ENCODE measurements at places on chromosomes 4 and X.

DNA sequence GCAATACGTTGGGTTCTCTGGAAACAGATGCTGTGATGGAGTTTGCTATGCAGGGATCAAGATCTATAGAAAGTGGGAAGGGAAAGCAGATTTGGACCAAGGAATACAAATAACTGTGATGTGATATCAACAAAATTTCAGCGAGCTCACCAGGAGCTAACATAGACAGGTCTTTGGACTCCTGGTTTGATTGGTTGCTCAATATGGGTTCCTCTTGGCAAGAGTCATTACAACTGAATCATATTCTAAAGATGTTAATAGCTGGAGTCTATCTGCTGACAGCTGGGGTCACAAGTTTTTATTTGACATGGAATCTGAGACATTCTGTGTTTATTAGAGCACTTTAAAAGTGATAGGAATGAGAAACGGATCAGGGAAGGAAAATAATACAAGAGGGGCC is 637.6 kb upstream of the GNPDA2 start:
- no peak for DNase-seq

DNA sequence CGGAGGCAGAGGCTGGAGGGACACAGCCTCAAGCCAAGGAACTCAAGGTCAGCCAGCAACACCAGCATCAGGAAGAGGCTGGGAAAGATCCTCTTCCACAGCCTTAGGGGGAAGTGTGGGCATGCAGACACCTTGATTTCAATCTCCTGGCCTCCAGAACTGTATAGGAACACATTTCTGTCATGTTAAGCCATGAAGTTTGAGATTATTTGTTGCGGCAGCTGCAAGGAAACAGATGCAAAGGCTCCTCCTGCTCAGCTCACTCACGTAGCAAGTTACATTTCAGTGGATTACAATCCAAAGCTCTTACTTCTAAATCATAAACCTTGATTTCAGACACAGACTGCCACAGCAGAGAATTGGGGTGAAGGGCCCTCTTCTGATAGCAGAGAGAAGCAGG is 68.6 kb upstream of the C4orf50 start:
- no peak for DNase-seq

GRCh38 chr4:150117629-150118028 is 39.4 kb downstream of the DCLK2 start:
- DNase-seq, result peak; percentile 20

- no peak for DNase-seq
Observed at GRCh38 chrX:44946771-44947170, 73.8 kb downstream of the KDM6A start.

GRCh38 chr4:152696764-152697261 is 17.0 kb upstream of the TMEM154 start:
- no peak for DNase-seq

GRCh38 chr4:6875431-6875831 is 34.2 kb upstream of the TBC1D14 start:
- no peak for DNase-seq

DNA sequence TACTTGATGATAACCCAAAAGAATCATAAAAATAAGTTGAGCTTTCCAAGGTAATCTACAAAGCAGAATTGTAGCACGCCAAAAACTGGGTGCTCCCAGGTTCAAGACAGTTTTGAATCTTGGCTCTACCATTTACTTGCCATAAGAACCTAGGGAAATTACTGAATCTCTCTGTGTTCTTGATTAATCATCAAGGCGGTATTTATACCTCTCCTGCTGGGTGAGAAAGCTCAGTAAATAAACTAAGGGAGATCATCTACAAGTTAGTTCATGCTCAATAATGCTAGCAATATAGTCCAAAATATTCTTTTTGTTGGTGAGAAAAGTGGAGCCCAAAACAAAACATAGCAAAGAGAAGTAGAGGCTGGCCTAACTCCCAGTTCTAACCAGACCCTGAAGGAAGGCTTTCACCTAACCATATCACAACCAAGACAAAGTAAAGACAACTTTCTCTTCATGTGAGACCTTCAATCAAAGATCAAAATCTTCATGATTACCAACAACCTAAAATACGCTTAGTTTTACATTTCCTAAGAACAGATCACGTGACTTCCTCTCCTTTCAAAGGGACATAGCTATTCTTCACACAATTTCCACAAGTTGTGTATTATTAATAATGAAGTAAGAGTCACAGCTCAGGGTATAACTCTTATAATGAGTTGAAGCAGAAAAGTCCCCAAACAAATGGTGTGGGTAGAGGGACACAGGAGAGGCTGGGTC is 34.4 kb downstream of the TNIP3 start:
- no peak for DNase-seq

DNA sequence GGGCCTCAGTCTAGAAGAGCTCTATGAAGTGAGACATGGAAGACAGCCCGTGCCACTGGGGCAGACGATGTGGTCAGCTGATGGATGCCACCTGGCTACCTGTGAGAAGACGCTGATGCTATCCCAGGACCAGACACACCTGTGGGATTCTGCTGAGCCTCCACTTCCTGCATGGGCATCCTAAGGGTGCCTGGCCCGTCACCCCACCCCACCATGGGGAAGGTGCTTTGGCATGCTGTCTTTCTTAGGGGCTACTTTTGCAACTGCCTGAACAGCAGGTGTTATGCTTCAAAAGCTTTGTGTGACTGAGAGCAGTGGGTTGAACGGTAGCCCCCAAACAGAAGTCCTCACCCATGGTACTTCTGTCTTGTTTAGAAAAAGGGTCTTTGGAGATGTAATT is 65.0 kb upstream of the STS start:
- DNase-seq, result no peak

DNA sequence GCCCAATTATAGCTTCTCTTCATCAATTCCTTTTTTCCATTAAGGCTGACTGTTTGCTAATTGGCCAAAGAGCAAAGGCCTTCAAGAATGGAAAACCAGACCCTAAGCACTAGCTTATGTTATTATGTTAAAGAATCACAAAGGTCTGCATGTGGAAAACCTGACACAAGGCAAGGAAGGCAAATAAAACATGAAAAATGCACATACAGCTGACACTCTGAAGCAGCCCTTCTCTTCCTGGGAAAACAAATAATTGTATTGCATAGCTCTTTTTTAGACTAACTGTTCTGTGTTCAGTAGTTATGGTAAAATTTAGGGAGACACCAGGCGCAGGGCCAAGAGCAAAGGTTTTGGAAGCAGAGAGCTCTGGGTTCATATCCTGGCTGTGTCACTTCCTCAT is 223.1 kb downstream of the UNC5C start:
- no peak for DNase-seq

GRCh38 chr4:25031077-25031621 is 403 bp upstream of the LGI2 start:
- peak; percentile 7 for DNase-seq

GRCh38 chrX:41031256-41031967 is 53.8 kb upstream of the USP9X start:
- no peak for DNase-seq

DNA sequence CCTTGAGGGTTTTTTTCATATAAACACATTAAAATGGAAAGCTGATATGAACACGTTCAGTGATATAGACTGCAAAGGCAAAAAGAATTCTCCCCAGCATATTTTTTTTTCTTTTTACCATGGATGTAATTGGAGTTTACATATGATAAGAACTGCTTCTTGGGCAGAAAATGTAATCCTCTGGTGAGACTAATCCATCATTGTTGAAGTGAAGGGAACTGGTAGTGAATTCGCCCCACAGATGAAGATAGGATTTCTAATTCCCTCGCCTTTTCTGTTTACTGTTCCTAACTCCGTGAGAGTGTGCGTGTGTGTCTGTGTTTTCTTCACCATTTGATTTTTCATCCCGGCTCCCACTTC is 88.9 kb downstream of the GPR143 start:
- DNase-seq, result no peak

- DNase-seq, result no peak
Observed at GRCh38 chrX:32280921-32281320, 930.4 kb downstream of the DMD start.

DNA sequence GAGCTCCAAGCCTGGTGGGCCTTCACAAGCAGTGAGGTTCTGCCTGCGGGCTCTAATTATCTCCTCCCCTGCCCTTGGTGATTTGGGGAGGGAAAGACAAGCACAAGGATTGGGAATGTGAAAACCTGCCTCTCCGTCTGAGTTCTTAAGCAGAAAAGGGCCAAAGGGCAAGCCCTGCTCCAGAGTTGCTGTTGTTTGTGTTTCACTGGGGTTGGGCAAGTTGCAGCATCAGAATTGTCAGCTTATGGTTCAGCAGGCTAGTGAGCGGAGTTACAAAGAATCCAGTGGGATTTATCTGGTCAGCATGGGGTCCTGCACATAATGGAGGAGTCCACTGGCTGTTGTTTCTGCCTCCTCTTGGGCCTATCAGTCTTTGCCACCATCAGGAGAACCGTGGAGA is 60.5 kb downstream of the NHS start:
- peak; percentile 19 for DNase-seq

DNA sequence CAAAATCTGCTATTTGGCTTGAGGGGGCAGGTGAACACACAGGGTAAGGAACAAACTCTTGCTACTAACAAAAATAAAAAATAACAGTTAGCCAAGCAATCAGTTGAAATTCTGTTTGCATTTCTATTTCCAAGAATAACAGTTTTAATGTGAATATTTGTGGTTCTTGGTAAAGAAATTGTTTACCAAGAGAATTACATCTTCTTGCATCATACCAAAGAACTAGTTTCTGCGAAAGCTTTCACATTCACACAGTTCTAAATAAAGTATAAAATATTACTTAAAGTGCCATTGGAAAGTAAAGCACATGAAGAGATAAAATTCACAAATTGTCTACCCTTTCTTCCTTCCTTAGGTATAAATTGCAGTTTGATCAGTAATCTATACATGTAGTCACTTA is 54.4 kb downstream of the KLHL4 start:
- peak; percentile 44 for DNase-seq

DNA sequence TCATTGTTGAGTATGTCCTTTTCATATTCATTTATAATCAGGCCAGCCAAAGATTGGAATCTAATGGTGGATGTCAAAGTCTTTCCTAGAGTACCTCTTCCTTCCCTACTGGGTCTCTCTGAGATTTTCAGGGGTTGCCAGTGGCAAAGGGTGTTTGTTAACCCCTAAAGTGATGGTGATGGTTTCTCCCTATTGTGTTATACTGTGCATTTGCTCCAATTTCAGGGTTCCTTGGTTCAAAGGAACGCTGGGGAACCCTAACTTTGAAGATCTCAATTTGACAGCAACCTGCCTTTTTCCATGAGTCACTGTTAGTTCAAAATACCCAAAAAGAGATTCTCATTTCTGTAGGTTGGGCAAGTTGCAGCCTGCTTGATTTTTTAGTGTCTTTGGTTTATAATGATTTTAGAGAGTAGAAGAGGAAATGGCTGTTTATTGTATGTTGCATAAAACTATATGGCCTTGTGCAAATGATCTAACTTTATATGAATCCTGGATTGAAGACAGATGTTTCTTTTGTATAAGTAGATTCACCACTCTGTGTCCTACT is 23.0 kb downstream of the GAB1 start:
- no peak for DNase-seq

DNA sequence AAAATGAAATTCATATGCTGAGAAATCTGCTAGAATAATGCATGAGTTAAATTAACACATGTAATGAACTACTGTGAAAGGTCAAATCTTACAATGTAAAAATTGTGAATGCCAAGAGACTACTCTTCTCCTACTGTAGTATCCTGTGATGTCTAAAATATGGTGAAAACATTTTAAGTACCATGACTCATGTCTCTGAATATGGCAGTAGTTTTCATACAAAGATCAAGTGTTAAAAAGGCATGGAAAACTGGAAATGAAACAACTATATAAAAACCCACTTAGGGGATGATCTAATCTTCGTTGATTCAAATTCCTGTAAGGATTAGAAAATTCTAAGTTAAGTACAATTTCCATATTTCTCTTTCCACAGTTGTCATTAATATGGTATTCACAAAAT is 221.3 kb downstream of the PPP3CA start:
- DNase-seq, result peak; percentile 32

- peak; percentile 19 for DNase-seq
Observed at GRCh38 chrX:107429090-107429489, 20.4 kb upstream of the FRMPD3 start.

DNA sequence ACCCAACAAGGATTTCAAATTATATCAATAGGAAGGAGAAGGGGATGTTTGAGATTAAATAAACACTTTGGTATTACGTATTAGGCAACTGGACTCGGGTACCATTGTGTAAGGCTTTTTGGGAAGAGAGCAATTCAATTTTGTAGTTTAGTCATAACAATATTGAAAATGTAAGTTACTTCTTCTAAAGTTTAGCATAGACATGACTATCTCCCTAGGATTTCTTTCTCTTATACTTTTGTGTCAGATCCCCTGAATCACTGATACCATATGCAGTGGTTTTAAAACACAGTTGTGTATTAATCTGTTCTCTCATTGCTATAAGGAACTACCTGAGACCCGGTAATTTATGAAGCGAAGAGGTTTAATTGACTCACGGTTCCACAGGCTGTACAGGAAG is 123.8 kb upstream of the FAM9C start:
- DNase-seq, result no peak

DNA sequence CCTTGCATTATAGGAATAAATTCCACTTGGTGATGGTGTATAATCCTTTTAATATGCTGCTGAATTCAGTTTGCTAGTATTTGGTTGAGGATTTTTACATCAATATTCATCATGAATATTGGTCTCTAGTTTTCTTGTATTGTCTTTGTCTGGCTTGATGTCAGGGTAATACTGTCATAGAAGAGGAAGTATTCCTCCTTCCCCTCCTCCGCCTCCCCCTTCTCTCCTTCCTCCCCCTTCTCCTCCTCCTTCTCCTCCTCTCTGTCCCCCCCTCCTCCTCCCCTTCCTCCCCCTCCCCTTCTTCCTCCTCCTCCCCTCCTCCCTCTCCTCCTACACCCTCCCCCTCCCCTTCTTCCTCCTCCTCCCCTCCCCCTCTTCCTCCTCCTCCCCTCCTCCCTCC is 65.8 kb downstream of the RGS12 start:
- DNase-seq, result no peak

- DNase-seq, result no peak
Observed at GRCh38 chr4:157223456-157223855, 2.9 kb downstream of the GRIA2 start.
